Stimulated activated CD8-positive, alpha-beta memory T cell treated with anti-CD3 and anti-CD28 coated beads, Interleukin-4, amount 100 ng/mL, for 4 hours (primary cell): ENCODE measurements at places on chromosomes 6 and 20.

DNA sequence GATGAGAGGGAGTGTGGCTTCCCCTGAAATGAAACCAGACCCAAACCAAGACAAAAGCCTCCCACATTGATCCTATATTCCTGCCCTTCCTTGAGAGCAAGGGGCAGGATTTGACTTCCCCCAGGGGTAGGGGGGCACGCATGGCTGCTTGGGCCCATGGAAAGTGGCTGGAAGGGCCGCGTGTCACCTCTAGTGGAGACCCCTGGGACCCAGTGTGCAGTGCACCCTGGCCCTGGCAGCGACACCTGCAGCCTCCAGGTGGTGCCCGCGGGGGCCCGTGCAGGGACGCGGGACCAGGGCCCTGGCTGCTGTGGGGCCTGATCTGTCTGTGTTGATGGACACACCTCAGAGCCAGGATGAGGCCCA, 18.0 kb upstream of the SLCO4A1 start:
- DNase-seq = no peak

DNA sequence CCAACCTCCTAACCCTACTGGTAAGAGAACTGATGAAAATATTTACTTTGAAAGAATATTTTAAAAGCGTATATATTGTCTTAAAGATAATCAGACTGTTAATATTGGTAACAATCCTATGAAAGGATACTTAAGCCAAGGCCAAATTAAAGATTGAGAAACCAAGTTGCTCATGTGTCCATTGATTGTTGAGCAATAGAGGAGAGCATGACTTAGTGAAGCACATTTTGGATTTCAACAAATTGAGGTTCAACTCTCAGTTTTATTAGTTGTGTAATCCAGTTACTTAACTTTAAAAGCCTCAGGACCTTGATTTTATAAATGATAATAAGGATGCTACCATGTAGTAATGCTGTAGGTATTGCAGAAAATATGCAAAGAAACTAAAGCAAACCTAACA, 56.8 kb downstream of the PRL start:
- no peak for DNase-seq

DNA sequence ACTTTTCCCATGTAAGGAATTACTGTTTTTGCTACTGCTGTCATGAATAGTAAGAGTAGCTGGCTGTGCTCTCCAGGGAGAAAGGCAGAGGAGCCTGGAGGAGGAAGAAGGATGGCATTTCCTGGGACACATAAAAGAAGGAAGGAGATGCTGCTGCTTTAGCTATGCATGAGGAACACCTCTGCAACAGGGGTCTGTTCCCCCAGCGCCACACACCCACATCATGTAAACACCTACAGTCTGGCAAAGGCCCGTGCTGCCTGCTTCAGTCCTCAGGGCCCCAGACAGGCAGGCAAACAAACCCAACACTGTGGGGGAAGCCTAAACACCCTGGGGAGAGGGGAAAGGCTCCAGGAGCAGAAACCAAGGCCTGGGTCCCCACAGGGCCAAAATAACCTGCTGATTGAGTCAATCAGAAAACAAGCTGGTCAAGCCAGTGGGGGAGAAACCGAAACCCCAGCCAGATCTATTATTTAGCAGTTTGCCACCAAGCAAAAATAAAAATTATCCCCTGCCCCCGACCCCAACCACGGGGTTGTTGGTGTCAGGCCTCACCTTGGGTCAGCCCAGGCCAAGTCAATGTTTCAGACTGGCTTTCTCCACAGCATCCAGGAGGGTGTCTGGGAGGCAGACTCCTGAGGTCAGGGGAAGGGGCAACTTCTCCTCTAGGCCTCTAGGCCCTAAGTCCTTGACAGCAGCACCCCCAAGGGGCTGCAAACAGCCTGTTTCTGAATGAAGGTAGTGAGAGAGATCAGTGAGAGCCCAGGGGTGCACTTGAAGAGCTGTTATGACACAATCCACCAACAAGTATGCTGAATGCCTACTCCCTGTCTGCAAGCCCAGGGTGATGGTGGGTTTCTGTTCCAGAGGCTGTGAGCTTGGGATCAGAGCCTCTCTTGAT, 34.6 kb upstream of the SCUBE3 start:
- no peak for DNase-seq

DNA sequence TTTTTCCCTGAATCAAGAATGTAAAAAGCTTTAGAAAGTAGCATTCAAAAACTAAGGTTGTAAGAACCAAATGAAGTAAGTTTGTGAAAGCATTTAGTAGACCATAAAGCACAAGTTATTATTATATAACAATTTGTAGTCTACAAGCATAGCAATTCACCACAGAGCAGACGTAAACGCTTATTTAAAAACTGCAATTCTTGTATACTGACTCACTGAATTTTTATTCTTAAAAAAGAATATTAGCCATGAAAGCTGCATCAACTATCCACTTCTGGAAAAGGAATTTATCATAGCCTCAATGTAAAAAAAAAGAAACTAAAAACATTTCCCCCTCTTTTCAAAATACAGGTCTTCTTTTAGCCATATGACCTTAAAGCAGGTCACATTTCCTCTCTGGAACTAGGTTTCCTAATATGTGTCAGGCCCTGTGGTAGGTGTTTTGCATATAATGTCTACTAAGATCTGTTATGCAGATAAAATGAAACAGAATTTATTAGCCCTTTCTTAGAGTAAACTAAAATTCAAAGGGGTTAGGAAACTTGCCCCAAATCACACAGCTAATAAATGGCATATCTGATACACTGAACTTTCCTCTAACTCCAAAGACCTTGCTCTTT, 2.1 kb downstream of the MAP3K7 start:
- no peak for DNase-seq

DNA sequence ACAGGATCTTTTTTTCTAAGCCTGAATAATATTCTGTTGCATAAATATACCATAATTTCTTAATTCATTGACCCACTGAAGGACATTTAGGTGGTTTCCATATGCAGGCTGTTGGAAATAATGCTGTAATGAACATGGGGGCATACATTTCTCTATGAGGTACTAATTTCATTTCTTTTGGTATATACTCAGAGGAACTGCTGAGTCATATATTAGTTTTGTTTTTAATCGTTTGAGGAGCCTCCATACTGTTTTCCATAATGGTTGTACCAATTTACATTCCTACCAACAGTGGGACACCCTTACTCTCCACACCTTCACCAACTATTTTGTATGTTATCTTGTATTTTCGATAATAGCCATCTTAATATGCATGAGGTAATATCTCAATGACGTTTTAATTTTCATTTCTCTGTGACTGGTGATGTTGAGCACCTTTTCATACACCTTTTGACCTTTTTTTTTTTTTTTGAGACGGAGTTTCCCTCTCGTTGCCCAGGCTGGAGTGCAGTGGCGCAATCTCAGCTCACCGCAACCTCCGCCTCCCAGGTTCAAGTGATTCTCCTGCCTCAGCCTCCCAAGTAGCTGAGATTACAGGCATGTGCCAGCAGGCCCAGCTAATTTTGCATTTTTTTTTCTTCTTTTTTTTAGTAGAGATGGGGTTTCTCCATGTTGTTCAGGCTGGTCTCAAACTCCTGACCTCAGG, 187.4 kb downstream of the RNGTT start:
- DNase-seq = no peak

- no peak for DNase-seq
These were observed 162.5 kb downstream of the CDH4 start for GRCh38 chr20:61414455-61414991.

- no peak for DNase-seq
These were observed 124.4 kb upstream of the EDN1 start for GRCh38 chr6:12165722-12166280.

GRCh38 chr6:100701728-100702127, 179.4 kb downstream of the ASCC3 start:
- DNase-seq = no peak

GRCh38 chr20:11591965-11592364, 325.7 kb upstream of the BTBD3 start:
- no peak for DNase-seq

DNA sequence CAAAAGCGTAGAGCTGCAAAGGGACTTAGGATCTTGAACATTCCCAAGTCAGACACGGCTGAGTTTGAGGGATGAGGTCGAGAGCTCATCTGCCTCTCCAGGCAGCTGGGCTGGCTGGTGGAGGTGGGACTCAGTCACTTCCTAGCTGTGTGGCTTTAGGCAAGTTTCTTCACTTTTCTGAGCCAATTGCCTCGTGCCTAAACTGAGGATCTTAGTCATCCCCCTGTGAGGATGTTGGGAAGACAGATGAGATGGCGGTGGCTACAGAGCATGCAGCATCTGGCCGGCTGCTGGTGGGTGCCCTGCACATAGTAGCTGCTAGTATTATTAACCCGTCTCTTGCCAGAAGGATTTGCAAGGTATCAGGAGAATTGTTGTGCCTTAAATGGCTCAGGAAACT, 27.5 kb downstream of the TFAP2C start:
- DNase-seq = no peak

- DNase-seq = no peak
These were observed 218.8 kb downstream of the TAF4 start for GRCh38 chr20:61846741-61847419.

DNA sequence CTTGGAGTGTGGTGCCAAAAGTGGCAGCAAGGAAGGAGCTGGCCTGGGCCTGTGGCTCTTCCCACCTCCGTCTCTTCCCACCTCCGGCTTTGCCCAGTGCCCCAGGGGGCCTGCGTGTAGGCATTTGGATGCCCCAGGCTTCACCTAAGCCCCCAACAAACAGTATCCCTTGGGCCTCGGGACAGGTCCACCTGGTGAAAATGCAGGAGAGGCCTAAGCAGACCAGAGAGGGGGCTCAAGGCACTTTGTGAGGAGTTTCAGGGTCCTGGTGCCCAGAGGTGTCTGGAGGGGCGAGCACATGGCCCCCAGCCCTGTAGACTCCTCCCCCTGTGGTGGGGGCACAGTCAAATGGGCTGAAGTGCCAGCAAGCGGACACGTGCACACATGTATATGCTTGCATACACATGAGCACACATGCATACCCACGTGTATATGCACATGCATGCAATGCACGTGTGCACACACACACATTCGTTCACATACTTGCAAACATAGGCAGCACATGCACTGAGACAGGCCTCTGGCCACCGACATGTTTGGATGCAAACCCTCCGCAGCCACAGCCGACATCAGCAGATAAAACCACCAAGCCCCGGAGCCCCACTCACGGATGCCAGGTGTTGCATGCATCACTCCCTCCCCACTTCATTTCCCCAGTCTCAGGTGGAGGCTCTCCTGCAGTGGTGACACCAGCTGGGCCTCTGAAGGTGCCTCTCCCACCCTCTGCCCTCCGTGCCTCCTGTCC, 124.5 kb downstream of the TAF4 start:
- no peak for DNase-seq

DNA sequence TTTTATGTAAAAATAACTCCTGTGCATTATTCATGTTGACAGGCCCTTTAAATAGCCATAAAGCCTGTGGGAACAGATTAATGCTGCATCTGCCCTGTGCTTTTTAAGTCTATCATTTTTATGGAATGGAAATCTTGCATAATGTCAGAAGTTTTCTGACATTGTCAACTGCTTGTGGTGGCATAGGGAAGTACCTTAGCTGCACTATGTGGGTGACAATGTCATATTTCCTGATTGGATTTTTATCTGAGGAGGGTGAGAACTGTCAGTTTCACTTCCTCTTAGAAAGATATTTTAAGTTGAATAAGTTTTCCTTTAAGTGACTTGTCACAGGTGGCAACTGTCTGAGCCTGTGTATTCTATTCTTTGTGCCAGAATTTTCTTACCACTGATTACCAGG, 267.9 kb downstream of the PLCB1 start:
- no peak for DNase-seq

- DNase-seq = no peak
These were observed 20.1 kb downstream of the FRMD1 start for GRCh38 chr6:168058691-168059551.
